T-helper 2 cell treated with Interferon-gamma antibody and Interleukin-4, amounts not matched to agents 5 μg/mL and 100 μg/mL, for 36 hours (primary cell): ENCODE measurements at places on chromosomes 13 and 19.

- H3K27me3 ChIP-seq, result peaks cover 56% of the 10 kb centered on the region
- DNase-seq, result no peak
- no peak overlapping the region for H3K27ac ChIP-seq
- peaks cover 3% of the 10 kb centered on the region for H3K36me3 ChIP-seq
- H3K4me3 ChIP-seq, result no peak overlapping the region
Measured at GRCh38 chr13:50243931-50244330, 228.7 kb downstream of the KCNRG start.

GRCh38 chr19:19591133-19591825 is 27.2 kb downstream of the PBX4 start:
- peak overlapping the region; percentile 31 for H3K4me3 ChIP-seq
- DNase-seq, result peak; percentile 83
- H3K4me1 ChIP-seq, result peaks cover 55% of the 10 kb centered on the region
- H3K27ac ChIP-seq, result peak overlapping the region; percentile 93

DNA sequence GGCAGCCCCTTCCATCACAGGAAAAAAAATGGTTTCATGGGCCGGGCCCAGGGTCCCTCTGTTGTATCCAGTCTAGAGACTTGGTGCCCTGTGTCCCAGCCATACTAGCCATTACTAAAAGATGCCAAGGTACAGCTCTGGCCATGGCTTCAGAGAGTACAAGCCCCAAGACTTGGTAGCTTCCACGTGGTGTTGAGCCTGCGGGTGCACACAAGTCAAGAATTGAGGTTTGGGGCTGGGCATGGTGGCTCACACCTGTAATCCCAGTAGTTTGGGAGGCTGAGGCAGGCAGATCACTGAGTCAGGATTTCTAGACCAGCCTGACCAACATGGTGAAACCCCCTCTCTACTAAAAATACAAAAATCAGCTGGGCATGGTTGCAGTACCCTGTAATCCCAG is 214.3 kb downstream of the LIG4 start:
- H3K36me3 ChIP-seq, result no peaks in the 10 kb centered on the region
- H3K27ac ChIP-seq, result no peak overlapping the region
- no peak overlapping the region for H3K4me3 ChIP-seq
- H3K27me3 ChIP-seq, result no peaks in the 10 kb centered on the region
- no peak for DNase-seq
- no peaks in the 10 kb centered on the region for H3K4me1 ChIP-seq

GRCh38 chr13:27524981-27525975 is 74.9 kb upstream of the MTIF3 start:
- H3K4me1 ChIP-seq, result peaks cover 3% of the 10 kb centered on the region
- H3K4me3 ChIP-seq, result no peak overlapping the region
- DNase-seq, result no peak
- peaks cover 9% of the 10 kb centered on the region for H3K27me3 ChIP-seq
- H3K36me3 ChIP-seq, result no peaks in the 10 kb centered on the region

DNA sequence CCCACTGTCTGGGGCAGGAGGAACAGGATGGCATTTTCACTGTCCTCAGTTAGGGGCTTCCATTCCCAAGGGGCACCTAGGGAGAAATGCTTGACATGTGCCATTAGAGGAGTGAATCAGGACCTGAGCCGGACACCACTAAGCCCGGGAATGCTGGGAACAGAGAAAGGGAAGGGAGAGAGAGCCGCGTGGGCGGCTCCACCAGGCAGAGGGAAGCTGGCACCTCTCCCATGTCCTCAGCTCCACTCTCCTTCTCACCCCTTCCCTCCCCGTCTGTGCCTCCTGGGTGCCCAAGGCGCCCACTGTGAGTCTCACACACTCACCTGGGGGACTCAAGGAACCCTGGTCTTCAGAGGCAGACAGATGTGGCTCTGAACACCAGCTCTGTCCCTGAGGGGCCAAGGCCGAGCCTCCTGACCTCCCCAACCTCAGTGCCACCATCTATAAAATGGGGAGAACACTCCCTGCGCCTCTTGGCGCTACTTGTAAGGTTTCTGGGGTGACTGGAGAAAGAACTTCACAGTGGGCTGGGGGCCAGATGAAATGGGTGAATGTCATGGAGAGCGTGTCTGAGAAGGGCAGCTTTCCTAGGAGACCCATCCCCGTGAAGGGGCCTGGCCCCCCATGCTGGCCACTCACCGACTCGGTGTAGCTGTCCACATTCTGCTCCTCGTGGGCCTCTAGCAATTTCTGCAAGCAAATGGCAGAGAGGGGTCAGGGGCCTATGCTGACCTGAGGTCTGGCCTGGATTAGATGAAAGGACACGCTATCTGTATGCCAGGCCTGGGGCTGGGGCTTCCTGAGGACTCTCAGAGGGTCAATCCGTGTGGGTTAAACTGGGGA is 5.3 kb upstream of the KPTN start:
- no peak for DNase-seq
- no peak overlapping the region for H3K4me3 ChIP-seq
- H3K4me1 ChIP-seq, result peaks cover 15% of the 10 kb centered on the region
- no peak overlapping the region for H3K27ac ChIP-seq
- no peaks in the 10 kb centered on the region for H3K27me3 ChIP-seq
- H3K36me3 ChIP-seq, result peaks cover 15% of the 10 kb centered on the region

DNA sequence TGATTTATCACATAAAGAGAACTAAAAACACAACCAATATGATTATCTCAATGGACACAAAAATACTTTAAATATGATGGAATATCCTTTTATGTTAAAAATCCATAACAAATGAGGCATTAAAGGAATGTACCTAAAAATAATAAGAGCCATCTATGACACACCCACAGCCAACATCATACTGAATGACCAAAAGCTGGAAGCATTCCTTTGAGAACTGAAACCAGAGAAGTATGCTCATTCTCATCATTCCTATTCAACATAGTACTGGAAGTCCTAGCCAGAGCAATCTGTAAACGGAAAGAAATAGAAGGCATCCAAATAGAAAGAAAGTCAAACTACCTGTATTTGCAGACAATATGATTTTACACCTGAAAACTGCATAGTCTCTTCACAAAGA is 671.0 kb downstream of the SLITRK1 start:
- no peaks in the 10 kb centered on the region for H3K27me3 ChIP-seq
- H3K36me3 ChIP-seq, result no peaks in the 10 kb centered on the region
- no peaks in the 10 kb centered on the region for H3K4me1 ChIP-seq
- H3K27ac ChIP-seq, result no peak overlapping the region

GRCh38 chr19:8827277-8827676 is 4.8 kb downstream of the ZNF558 start:
- H3K27ac ChIP-seq, result no peak overlapping the region
- DNase-seq, result no peak
- no peak overlapping the region for H3K4me3 ChIP-seq
